ENCODE measurements at places on chromosomes 3 and 15.

DNA sequence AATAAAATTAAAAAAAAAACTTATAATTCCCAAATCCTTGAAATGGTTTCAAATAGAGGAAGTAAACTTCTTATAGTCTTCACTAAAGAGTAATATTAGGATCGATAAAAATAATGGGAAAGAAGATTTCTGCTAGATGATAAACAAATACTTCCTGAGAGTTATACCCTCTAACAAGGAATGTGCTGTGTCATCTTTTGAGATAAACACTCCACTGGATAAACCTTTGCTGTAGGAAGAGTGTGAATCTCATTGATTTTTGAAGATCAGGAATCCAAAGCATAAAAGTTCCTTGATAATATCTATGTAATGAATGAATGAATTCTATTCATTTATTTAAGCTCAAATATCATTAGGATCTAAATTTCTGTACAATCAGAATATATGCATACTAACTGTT lies 161.0 kb upstream of the GBE1 start:
- no peak for DNase-seq

GRCh38 chr3:29555590-29555989 lies 274.7 kb downstream of the RBMS3 start:
- no peak for DNase-seq

DNA sequence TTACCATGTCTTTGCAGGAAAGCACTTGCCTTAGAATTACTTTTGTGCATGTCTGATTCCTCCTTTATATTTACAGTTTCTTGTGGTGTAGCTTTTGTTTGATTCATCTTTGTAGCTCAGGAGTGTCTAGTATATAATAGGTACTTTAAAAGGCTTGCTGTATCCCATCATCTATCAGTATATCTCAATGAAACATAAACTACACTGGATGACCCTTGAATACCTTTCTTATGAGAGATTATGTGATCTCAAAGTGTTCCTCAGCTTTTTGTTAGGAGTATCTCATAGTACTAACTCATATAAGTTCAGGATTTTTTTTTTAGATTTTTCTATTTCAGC lies 234.8 kb downstream of the PYDC2 start:
- no peak for DNase-seq

DNA sequence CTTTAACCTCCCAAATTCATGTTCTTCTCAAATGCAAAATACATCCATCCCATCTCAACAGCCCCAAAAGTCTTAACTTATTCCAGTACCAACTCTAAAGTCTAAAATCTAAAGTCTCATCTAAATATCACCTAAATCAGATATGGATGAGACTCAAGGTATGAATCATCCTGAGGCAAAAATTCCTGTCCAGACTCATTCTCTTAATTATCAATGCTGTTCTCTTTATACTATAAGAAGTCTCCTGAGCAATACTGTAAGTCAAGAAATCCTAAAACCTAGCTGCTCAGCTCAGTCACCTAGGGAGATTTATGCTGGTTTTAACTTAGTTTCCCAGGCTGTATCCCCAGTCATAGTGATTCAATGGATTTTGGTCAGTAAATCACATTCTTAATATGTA lies 11.1 kb downstream of the RAD18 start:
- DNase-seq, result no peak

DNA sequence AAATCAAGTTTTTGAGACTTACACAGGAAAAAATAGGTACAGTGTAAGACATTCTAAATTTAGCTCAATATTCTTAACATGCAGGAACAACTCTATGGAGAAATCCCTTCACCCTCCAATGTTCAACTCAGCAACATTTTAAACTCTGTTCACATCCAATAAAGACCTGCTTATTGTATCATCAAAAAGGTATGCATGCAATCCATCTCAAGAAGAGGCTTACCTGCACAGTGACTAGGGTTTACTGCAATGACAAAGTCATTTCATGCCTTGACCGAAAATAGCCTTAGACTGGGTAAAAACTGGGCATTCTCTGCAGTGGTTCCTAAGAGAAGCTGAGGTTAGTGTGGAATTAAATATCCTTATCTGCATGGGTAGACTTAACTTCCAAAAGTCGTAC lies 80.5 kb downstream of the MAGI1 start:
- no peak for DNase-seq

DNA sequence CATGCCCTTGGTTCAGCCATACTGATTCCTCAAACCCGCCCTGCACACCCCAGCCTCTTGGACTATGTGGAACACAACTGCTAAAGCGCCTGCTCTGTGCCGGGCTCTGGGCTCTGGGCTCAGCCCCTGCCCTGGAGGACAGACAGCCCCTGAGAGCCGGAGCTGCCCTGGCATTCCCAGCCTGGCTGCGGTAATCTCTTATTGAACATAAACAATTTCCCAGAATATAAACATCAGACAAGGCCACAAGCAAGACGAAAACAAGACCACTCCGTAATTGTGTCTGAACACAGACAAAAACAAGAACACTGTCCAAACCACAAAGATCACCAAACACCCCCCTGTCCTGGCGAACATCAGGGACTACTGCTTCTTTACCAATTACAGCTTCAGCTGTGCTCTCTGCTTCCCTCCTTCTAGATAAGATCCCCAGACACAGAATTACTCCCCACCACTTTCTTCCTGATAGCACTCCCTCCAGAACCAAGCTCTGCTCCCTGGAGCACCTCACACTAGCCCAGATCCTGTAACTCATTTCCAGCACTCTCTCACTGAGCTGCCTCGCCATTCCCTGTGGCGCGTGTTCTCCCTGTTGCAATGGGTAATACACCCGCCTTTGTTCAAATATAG lies 57.1 kb upstream of the TLE3 start:
- no peak for DNase-seq

DNA sequence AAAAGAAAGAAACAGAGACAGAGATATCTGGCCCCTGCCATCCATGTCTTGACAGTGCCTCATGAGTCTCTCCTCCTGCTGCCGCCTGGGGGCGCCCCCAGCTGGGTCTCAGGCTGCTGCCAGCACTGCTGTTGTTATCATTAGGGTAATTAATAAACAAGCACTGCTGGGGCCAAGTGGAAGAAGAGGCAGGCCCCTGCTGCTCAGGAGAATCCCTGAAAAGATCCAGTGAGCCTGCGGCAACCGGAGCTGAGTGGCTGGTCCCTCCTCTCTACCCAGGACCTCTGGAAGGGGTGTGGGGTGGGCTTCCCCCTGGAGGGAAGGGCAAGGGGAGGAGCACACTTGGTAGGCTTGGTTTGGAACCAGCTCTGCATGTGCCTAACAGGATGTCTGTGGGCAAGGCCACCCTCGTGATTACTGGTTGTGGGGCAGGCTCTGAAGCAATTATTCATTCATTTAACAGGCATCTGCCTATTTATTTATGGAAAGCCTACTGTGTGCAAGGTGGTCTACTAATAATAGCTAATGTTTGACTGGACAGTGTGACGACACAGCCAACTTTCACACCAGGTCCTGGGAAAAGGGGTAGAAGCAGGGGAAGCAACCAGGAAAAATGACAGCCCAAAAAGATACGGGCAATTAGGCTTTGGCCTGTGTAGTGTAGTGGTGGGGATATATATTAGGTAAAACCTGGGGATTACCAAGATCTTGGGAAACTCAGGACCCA lies 1.2 kb upstream of the TYRO3 start:
- DNase-seq, result peak; percentile 74

- no peak for DNase-seq
Observed at GRCh38 chr3:153051427-153052095, 110.5 kb upstream of the RAP2B start.

- DNase-seq, result no peak
Observed at GRCh38 chr3:167241048-167241845, 138.8 kb downstream of the ZBBX start.

- no peak for DNase-seq
Observed at GRCh38 chr3:178392511-178392926, 143.7 kb upstream of the KCNMB2 start.

- no peak for DNase-seq
Observed at GRCh38 chr3:191360620-191361019, 30.3 kb upstream of the UTS2B start.

- no peak for DNase-seq
Observed at GRCh38 chr15:82021992-82022391, 23.8 kb downstream of the MEX3B start.

DNA sequence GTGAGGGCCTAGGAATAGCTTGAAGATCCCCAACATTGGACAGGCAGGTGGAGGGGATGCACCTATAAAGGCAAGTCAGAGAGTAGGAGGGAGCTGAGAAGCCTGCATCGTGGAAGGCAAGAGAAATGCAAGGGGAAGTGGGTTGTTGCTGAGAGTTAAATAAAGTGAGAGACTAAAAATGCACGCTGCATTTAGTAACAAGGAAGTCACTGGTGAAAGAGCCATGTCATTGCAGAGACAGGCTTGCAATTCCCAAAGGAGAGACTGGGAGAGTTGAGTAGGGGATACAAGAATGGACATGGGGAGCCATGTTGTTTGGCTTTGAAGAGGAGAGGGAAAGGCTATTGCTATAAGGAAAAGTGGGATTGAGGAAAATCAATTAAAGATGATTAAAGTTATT lies 77.0 kb upstream of the HEG1 start:
- DNase-seq, result no peak

GRCh38 chr3:148792516-148792915 lies 35.1 kb upstream of the CPB1 start:
- no peak for DNase-seq

DNA sequence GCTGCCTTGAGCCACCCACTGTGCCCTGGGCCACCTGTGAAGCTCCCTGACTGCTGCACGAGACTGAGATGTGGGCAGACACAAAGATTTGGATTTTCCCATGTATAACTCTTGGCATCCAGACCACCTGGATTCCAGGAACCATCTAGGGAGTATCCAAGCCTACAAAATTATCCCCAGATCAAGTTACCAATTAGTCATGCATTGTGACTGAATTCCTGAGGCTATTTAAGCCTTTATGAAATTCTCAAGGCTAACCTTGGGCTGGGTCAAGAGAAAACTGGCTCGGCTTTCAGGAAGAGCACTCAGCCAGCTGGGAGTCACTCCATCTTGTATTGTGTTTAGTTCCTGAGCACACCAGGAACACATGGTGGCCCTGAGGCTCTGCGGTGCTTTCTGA lies 13.3 kb upstream of the ATP13A5 start:
- no peak for DNase-seq

DNA sequence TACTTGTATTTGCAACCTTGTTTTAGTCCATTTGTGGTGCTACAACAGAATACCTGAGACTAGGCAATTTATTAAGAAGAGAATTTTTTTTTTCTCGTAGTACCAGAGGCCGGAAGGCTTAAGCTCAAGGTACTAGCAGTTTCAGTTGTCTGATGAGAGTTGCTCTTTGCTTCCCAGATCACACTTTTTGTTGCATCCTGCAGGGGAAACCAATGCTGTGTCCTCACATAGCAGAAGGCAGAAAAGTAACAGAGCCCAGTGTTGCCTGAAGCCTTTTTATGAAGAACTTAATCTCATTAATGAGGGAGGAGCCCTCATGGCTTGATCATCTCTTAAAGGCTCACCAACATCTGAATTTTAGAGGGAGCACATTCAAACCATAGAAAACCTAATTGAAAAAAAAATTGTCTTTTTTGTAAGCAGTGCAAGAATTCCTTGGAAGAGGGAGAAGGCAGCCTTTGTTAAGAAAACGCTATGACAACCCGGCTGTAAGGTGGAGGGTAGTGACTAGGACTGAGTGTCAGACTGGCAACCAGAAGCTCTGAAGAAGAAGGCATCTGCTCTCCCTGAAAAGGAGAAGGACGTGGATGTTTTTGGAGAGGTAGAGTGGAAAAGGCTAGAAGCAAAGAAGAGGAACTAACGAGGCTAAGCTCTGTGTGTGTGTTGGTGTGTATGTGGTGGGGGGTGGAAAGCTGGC lies 1245.3 kb downstream of the ROBO2 start:
- no peak for DNase-seq

GRCh38 chr3:49709852-49710251 lies 9.6 kb downstream of the AMIGO3 start:
- no peak for DNase-seq

DNA sequence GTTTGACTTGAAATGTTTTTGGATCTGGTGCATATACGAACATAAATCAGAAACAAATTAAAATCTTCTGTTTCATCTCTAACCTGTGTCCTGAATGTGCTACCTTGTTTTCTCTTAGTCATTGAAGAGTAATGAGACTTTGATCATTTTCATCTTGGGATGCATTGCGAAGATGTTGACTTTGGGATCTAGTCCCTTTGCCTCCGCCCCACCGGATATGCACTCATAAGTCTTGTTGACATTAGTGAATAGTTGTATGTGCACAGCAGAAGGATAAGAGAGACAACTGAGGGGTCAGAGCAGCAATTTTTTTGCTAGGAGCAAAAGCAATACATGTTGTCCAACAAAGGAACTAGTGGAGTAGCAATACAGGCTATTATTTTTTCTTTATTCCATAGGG lies 35.9 kb upstream of the SPRED1 start:
- DNase-seq, result no peak

DNA sequence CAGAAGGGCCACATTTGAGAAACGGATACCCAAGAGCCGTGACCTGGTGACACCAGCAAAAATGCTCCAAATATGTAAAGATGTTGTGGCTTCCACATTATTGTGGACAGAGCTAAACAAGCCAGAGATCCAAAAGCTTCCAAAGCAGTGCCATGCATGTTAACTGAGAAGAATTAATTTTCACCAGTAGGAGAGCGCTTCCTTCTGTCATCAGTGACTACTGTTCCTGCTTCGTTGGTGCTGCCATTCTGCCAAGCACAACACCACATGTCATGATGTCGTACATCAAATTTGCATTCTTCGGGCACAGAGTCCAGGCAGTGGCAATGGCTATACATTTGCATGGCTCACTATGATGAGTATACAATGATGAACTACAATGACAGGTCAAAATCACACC lies 19.1 kb upstream of the CHST2 start:
- DNase-seq, result no peak

- no peak for DNase-seq
Observed at GRCh38 chr3:168383573-168383972, 287.8 kb upstream of the GOLIM4 start.

- DNase-seq, result no peak
Observed at GRCh38 chr15:101573951-101574350, 78.2 kb downstream of the TM2D3 start.

DNA sequence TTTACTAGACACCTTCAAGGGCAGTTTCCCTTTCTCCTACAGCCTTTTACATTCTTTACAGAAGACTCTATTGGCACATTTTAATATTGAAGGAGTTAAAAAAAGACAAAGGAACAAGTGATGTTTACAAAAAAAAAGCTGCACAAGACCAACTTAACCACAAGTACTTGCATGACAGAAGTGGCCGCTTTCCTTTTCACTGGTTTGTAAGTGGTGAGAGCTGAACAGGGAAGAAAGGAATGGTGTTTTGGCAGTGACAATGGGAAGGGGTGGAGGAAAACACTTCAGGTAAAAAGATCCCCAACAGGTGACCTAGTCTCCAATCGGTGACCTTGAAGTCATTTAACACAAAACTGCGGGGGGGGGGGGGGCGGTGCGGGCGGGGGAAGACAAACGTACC lies 1.1 kb downstream of the WDR72 start:
- no peak for DNase-seq
